ENCODE measurements at places on chromosomes 1 and 21. TPM values are rescaled to one million over a fixed set of nuclear protein-coding genes. Genes with fewer than 3 reads are reported as not detected.

Gene CD84
- total RNA-seq = not detected

DNA sequence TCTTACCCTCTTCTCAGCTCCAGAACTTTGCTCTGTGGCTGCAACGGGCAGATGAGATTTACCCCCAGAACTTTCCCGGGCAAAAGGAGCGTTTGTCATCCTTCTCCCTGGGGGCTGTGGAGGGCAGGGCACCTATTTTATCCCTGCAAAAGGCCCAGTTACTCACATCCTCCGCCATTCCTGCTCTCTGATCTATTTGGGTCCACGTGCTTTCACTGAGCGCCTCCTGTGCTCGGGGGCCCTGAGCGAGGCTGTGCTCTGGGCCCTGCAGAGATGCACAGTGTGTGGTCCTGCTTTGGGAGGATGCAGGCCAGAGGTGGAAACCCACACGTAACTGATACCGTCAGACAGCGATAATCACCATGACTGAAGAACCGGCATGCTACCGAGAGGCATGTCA is 2.4 kb upstream of the CSMD2 start:
- peaks cover 5% of the 10 kb centered on the region for H3K4me1 ChIP-seq
- no peaks in the 10 kb centered on the region for H3K36me3 ChIP-seq
- H3K4me3 ChIP-seq = no peak overlapping the region
- peaks cover 27% of the 10 kb centered on the region for H3K27me3 ChIP-seq
- DNase-seq = no peak
- H3K27ac ChIP-seq = no peak overlapping the region

DNA sequence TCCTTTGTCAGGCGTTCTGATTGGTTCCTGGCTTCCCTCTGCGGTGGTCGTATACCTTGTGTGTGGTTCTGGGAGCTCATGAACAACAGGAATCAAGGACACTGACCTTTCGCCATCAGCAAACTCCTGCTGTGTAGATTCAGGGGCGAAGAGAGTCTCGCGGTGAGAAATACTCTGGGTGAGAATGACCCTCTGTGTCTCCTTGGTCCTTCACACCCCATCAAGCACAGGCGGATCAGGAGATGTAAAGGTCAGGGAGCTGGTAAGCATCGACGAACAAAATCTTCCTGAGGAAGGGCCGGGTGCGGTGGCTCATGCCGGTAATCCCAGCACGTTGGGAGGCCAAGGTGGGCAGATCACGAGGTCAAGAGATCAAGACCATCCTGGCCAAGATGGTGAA is 207.2 kb downstream of the KIF26B start:
- no peaks in the 10 kb centered on the region for H3K36me3 ChIP-seq
- DNase-seq = no peak
- no peak overlapping the region for H3K4me3 ChIP-seq
- no peaks in the 10 kb centered on the region for H3K27me3 ChIP-seq
- H3K4me1 ChIP-seq = no peaks in the 10 kb centered on the region

GRCh38 chr1:214296860-214297745 is 16.1 kb downstream of the SMYD2 start:
- no peak overlapping the region for H3K27ac ChIP-seq
- H3K4me1 ChIP-seq = peaks cover 31% of the 10 kb centered on the region
- no peak overlapping the region for H3K4me3 ChIP-seq

Gene CYP2J2
- total RNA-seq = 0.27 TPM

- DNase-seq = no peak
- H3K4me1 ChIP-seq = peaks cover 21% of the 10 kb centered on the region
- no peaks in the 10 kb centered on the region for H3K36me3 ChIP-seq
- no peaks in the 10 kb centered on the region for H3K27me3 ChIP-seq
- H3K4me3 ChIP-seq = no peak overlapping the region
- H3K27ac ChIP-seq = no peak overlapping the region
Observed at GRCh38 chr21:43731891-43732711, 13.2 kb downstream of the PDXK start.

DNA sequence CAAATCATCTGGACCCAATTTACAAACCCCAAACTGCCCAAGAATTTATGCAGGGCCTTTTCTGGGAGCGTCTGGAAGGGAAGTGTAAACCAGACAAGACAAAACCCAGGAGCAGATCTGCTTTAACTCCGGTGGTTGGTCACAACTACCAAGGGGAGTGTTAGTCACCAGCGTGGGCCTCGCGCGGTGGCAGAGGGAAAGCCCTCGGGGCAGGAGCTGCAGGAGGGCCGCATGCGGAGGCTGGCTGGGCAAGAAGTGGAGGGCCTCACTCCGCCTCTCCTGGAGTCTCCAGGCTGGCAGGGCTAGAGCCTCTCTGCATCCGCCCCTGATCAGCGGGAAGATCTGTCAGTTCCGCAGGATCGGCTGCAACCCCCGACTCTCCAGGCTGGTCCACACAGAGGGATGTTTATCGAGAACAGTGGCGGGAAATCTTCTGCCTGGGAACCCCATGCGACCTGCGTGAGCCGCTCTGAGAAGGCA is 2.0 kb downstream of the COL24A1 start:
- peaks cover 34% of the 10 kb centered on the region for H3K27me3 ChIP-seq
- no peak overlapping the region for H3K4me3 ChIP-seq
- H3K36me3 ChIP-seq = no peaks in the 10 kb centered on the region
- H3K4me1 ChIP-seq = peaks cover 12% of the 10 kb centered on the region
- no peak for DNase-seq

- H3K36me3 ChIP-seq = no peaks in the 10 kb centered on the region
- no peaks in the 10 kb centered on the region for H3K27me3 ChIP-seq
- no peaks in the 10 kb centered on the region for H3K4me1 ChIP-seq
- no peak overlapping the region for H3K27ac ChIP-seq
Observed at GRCh38 chr1:182713939-182714338, 29.6 kb upstream of the RGS8 start.

DNA sequence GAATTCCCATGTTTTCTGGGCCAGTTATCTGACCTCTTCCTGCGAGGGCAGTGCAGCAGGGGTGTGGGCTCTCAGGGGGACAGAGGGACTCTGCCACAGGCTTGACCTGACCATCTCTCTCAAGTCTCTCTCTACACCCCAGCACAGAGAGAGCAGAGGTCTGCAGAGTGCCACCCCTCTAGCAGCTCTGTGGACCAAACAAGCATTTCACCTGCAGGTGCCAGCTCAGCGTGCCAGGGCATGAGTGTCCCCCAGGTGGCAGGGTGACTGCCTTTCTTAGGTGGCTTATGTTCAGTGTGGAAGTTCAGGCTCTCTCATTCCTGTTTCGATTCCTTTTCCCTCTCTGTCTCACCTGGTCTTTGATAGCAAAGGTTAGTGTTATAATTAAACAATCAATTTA is 191.3 kb downstream of the CACNA1E start:
- H3K4me3 ChIP-seq = no peak overlapping the region
- H3K36me3 ChIP-seq = no peaks in the 10 kb centered on the region
- no peaks in the 10 kb centered on the region for H3K27me3 ChIP-seq
- no peaks in the 10 kb centered on the region for H3K4me1 ChIP-seq
- H3K27ac ChIP-seq = no peak overlapping the region
- DNase-seq = no peak
